Adipocyte (in vitro differentiated cells): ENCODE measurements at places on chromosomes 2 and 18.

DNA sequence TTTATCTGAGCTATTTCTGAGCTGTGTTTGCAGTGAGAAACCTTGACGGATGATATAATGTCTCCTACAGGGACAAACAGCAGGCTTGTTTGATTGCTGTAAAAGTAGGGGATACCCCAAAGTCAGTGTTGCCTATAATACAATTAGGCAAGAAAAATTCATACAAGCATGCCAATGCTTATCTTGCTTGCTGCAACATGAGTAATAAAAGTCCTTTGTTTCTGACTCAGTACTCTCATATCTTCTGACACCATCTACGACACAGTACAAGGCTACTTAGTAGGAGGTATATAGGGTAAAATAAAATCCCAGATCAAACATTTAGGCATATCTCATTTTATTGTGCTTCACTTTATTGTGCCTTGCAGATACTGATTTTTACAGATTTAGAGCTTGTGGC is 33.0 kb downstream of the ERBB4 start:
- DNase-seq: no peak

- DNase-seq: peak; percentile 46
These were observed 66.9 kb downstream of the ACVR1 start for GRCh38 chr2:157809212-157809611.

GRCh38 chr2:57100436-57100835 is 916.6 kb downstream of the CCDC85A start:
- no peak for DNase-seq

DNA sequence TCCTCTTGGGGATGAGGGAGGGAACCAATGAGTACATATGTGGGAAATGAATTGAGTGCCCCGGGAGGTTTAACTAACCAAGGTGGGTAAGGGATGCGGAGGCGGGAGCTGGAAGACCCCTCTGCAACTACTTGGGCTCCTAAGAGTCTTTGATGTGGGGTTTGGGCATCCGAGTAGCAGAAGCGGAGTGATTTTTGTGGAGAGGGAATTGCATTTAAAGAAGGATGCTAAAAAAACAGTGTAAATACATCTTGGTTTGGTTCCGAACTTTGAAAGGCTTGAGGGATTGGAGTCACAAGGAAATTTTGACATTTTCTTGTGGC is 215.7 kb downstream of the MCFD2 start:
- no peak for DNase-seq

- DNase-seq: no peak
These were observed 12.8 kb upstream of the ZNF532 start for GRCh38 chr18:58851856-58852255.

GRCh38 chr2:18610651-18611050 is 21.3 kb upstream of the NT5C1B start:
- no peak for DNase-seq

DNA sequence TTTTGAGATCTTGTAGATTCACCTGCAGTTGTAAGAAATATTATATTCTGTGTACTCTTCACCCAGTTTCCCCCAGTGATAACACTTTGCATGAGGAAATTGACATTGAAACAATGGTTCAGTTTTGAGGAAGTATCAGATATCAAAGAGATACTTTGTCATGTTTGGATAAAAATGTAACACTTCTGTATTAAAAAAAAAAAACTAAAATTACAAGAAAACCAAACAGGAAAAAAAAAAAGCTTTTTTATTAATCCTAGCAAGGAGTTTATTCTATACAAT is 204.0 kb downstream of the ARL4C start:
- no peak for DNase-seq

GRCh38 chr2:239954166-239955086 is 70.7 kb downstream of the NDUFA10 start:
- DNase-seq: no peak

DNA sequence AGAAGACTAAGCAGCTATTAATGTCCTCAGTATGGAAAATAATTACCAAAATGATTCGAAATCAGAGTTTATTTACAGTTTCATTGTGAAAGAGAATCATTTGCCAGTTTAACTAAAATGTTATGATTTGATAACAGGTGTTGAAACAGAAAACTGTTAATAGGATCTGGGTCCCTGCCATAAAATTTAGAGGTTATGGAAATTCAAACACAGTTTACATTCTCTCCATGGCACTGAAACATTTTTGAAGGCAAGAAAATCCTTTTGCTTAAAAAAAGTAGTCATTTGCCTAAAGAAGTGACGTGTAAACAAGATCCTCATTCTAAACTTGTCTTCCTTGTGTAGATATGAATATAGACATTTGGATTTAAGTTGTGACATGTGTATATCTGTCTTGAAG is 743.8 kb downstream of the SLC4A3 start:
- no peak for DNase-seq

- no peak for DNase-seq
These were observed 93.8 kb downstream of the EPB41L3 start for GRCh38 chr18:5449858-5450509.

DNA sequence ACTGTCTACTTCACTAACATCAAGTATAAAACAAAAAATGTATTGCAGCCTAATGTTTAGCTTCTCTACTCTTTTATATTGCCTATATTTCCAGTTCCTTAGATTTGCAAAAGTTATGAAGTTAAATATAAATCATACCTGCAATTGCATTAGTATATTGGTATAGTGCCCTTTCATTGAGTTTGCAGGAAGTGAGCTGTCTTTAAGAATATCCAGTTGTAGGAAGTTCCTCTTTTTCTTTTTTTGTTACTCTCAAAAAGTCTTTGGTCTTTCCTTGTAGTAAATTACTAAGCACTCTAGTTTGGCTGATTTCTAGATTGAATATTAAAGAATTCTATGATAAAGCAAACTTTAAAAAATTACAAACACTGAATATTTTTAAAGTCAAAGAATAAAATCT is 71.3 kb upstream of the FN1 start:
- no peak for DNase-seq

- peak; percentile 50 for DNase-seq
These were observed 19.4 kb downstream of the DOK1 start for GRCh38 chr2:74573747-74574562.

- no peak for DNase-seq
These were observed 82.0 kb downstream of the GALNT13 start for GRCh38 chr2:153953761-153954160.

DNA sequence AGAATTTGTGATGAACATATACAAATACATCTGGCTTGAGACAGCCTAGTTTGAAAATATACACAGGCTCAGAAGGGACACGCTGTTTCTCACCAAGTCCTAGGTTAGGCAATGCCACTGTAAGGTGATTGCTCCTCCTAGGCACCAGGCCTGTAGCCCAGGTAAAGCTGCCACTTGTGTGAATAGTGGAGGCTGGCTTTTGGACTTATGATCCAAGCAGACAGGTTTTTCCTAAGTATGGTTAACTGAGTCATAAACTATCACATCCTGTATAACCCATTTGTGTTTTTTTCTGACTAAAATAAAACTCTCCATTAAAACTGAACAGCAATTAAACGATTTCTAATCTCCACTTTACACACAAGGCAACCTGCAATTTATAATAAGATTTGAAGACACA is 81.0 kb downstream of the SEMA4F start:
- no peak for DNase-seq

DNA sequence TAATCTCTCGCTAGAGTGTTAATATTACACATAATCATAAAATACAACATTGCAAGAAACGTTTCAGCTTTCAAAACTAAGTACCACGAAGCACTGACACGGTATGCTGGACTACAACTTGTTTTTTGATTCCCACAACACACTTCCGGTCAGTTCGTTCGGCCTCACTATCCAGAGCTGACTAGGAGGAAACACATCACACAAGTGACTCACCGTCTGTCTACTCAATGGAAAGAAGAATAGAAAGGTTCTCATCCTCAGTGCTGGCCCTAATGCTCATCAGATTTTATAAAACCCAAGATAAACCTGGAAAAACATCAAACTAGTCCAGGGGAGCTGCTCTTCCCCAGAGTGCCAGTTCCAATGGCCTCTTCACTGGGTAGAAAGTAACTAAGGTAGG is 42.9 kb downstream of the ZNF385B start:
- DNase-seq: no peak

- peak; percentile 84 for DNase-seq
These were observed 30.7 kb downstream of the FBXO15 start for GRCh38 chr18:74116633-74117554.

GRCh38 chr2:219298759-219299371 is 10.3 kb downstream of the PTPRN start:
- DNase-seq: peak; percentile 90

- no peak for DNase-seq
These were observed 29.1 kb upstream of the RAB11FIP5 start for GRCh38 chr2:73141896-73142295.
